Hepatic stellate cell (primary cell): ENCODE measurements at places on chromosomes 5 and 9.

GRCh38 chr5:161042443-161042842, 190.4 kb upstream of the ATP10B start:
- DNase-seq: no peak

DNA sequence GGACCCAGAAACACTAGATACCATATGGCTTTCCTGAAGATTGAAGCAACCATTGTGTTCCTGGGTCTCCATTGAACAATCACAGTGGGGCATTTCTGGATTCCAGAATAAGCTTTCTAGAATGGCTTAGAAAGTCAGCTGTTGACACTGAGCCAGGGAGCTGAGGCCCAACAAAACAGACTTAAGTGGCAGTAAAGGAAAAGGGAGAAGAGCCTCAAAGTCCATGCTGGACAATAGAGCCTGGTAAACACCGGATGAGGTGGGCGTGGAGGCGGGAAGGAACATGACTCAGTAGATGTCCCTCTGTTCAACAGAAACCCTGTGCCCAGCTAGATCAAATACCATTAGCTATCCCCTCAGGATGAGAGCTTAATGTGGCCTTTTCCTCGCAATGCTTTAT, 14.8 kb downstream of the SPARC start:
- no peak for DNase-seq

DNA sequence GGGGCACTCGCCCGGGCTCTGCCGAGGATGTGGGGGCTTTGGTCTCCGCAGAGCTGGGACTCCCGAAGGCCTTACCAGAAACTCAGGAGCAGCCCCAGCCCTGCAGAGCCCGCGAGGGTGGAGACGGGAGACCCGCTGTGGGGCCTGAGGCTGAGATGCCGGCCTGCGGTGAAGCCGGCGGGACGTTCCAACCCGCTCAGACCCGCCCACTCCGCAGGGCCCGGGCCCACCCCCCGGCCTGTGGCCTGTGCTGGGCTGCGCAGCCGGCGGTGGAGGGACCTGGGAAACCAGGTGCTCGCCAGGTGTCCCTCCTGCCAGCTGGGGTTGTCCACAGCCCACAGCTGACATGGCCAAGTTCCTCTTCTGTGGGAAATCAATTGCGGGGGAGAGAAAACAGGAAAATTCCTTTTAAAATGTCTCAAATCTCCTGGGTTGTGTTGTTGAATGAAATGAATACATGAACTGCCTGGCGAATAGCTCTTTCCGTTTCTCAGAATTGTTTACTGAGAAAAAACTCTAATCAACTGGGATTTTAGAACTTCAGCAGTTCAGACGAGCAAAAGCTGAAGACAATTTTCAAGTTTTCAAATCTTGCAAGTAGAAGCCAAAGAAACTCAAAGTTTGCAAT, 49.0 kb upstream of the IRX4 start:
- no peak for DNase-seq

DNA sequence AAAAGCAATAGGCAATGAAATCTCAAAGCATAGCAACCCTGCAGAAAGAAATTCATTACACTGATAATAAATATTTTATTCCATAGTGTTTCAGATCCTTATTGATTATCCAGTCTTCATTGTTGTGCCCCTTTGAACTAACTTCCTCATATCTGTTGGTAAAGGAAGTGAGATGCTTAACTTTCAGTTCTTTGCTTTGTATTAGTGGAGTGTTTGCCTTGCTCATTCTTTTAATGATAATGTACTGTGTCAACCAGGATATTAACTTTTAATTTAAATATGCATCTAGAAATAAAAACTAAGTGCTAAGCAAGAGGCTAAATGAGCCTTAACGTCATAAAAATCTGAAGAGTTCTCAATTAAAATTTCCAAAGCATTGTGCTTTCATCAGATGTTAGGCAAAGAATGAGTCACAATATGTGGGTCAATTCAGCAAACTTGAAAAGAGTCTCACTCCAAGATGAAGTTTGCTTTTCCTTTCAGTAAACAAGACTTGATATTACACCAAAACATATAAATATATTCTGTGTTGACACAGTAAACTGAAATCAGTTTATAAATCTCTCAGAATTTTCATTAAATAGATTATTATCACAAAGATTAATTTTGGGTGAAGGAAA, 105.9 kb downstream of the GIN1 start:
- DNase-seq: no peak

- no peak for DNase-seq
Measured at GRCh38 chr9:136646827-136647711, 15.6 kb upstream of the EGFL7 start.

GRCh38 chr9:128385496-128386460, 14.6 kb downstream of the URM1 start:
- DNase-seq: no peak

DNA sequence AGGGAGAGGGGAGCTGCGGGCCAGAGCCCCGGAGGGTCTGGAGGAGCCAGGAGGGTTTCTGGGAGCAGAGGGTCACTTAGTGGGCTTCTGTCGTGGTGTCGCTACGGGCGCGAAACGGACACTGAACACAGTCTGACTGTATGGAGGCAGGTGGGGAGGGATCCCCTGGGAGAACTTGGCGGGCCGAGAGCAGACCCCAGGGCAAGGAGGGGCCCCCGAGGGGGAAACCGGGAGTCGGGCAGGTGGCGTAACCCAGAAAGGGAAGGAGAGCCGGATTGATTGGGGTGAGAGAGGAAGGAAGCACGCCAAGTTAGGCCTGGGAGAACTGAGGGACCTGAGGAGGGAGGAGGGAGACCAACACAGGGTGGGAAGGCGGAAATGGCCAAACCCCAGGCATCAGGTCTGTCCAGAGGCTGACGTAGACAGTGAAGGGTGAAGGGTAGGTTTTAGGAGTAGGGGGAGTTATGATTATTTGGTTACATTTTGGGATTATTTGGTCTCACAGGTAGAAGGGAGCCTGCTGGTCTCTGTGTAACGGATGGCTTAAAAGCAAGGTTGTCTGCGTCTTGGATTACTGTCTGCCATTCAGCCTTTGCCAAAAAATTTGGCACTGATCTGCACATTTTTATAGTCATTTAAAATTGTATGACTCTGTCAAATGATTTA, 3.3 kb upstream of the MSMP start:
- DNase-seq: no peak

GRCh38 chr9:75046725-75047345, 18.7 kb upstream of the CARNMT1 start:
- DNase-seq: no peak

- DNase-seq: no peak
Measured at GRCh38 chr9:120438111-120438510, 141.9 kb downstream of the CDK5RAP2 start.

- no peak for DNase-seq
Measured at GRCh38 chr5:14258840-14259239, 115.7 kb downstream of the TRIO start.

- no peak for DNase-seq
Measured at GRCh38 chr5:56094579-56095361, 100.0 kb upstream of the IL6ST start.

- DNase-seq: no peak
Measured at GRCh38 chr9:96382839-96383164, 709 bp downstream of the SLC35D2 start.

DNA sequence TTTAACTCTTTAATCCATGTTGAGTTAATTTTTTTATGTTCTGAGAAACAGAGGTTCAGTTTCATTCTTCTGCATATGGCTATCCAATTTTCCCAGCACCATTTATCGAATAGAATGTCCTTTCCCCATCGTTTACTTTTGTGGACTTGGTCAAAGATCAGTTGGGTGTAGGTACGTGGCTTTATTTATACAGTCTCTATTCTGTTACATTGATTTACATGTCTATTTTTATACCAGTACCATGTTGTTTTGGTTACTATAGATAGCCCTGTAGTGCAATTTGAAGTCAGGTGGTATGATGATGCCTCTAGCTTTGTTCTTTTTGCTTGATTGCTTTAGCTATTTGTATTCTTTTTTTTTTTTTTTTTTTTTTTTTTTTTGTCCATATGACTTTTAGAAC, 462.0 kb downstream of the HTR1A start:
- no peak for DNase-seq

DNA sequence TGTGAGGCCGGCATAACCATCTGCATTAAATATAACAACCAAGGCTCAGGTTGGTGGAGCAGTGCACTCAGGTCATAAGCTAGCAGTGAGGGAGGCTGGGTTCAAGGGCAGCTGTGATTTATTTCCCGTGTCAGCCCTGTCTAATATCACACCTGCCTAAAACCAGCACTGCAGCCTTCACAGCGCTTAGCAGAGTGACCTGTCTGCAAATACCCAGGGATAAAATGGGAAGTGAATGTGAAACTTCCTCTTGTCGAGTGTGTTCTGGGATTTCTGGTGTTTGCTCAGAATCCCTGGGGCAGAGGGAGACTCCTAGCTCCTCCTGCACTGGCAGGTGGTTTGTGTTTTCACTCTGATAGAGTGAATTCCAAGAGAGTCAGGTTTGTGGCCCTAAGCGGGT, 57.5 kb downstream of the ZNF510 start:
- DNase-seq: no peak

- no peak for DNase-seq
Measured at GRCh38 chr9:107274096-107274495, 9.0 kb upstream of the RAD23B start.

DNA sequence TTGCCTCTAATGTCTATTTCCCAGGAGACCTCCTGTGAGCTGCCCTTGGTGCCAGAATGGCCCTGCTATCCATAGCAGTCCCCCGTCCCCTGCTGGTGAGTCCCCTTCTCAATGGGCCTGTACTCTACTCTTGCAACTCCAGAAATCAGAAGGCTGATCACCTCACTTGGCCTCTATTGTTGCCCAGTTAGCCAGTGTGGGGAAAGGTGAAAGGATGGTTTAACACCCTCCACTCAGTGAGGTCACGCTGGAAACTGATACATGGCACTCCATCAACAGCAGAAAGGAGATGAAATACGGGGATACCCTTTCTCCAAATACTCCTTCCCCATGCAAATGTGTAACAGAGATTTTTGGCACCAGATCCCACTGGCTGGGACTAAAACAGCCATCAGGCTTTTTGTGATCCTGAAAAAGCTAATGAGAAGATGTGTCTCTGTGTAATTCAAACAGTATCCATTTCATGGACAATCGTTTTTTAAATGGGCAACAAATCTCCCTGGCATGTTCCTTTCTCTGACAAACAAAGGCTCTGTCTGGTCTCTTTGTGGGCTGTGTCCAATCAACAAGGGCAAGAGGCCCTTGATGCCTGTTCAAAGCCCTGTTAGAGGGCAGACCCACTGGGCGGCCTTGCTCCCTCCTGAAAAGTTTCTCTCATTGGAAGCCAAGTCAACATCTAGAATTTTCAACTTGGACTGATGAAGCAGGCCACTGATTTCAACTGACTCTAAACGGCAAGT, 343.7 kb downstream of the SPOCK1 start:
- DNase-seq: no peak

- DNase-seq: no peak
Measured at GRCh38 chr5:138635265-138635664, 60.1 kb upstream of the HSPA9 start.

DNA sequence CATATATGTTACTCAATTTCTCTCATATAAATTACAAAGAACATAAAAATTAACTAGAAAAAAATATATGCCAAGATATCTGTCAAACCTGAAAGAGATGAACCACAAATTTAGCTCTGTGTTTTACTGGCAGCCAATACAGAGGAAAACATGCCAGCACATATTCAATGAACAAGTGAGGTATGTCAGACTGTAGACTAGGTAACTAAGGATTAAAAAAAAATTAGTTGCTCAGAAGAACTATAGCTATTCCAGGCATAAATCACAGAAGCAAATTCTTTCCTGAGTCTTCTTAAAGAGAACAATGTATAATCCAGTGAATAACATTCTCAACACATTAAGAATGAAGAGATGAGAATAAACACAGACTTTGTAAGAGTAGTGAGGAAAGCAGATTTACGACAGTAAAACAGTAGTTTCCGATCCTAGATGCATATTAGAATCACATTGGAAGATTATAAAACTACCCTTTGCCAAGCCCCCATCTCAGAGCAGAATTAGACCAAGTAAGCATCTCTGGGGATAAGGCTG, 20.6 kb upstream of the CAAP1 start:
- DNase-seq: no peak

- DNase-seq: no peak
Measured at GRCh38 chr5:111762895-111763294, 5.9 kb upstream of the NREP start.

GRCh38 chr9:9091387-9091786, 1291.8 kb upstream of the DMAC1 start:
- no peak for DNase-seq
